ENCODE measurements at places on chromosomes 3 and 15. TPM values are rescaled to one million over a fixed set of nuclear protein-coding genes. Genes with fewer than 3 reads are reported as not detected.

DNA sequence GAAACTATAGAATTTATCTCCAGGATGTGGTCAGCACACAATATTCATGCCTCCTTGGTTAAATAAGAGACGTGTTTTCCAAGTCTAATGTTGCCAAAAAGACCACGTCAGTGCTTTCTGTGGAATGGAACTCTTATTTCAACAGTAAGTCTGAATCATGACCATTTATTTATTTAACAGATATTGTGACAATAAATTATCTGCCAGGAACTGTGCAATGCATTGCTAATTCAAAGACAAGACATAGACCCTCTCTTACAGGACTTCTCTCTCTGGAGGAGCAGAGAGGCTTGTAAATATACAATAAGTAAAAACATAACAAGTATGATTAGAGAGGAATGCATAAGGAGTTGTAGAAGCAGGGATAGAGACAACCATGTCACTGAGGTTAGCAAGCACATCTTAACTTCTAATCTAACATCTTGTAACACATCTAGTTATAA, 227.5 kb downstream of the DTWD1 start:
- no peak for DNase-seq

Gene ABTB1
- total RNA-seq, result 14.9 TPM

Gene CPNE4
- total RNA-seq, result not detected

DNA sequence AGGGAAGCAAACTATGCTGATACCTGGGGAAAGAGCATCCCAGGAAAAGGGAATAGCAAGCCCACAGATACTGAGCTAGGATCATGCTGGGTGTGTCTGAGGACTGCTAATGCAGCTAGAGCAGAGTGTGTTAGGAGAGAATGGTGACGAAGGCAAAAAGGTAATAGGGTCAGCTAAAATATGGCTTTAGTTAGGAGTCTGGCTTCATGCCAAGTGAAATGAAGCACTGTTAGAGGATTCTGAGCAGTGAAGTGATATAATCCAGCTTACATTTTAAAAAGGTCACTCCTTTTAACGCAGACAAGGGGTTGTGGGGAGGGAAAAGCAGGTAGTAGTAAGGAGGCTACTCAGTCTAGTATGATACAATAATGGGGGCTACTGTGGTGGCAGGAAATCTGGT, 30.4 kb downstream of the SECISBP2L start:
- DNase-seq, result no peak

DNA sequence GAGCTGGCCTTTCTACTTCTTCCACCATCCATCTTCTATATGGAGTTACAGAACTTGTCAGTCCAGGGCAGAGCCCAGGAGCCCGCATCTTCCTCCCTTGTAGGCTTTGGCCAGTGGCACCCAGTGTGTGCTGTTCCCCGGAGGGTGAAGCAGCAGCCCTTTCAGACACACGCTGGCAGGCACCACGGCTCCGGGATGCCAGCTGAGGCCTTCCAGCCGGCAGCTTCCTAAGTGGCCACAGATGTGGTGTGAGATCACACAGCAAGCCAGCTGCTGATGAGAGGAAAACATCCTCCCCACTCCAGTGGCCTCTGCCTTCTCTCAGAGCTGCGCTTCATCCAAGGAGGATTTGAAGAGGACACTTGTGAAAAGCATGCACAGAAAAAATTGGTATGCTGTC, 24.1 kb downstream of the CRABP1 start:
- DNase-seq, result no peak

- DNase-seq, result no peak
Observed at GRCh38 chr3:126117786-126118185, 33.9 kb upstream of the SLC41A3 start.

DNA sequence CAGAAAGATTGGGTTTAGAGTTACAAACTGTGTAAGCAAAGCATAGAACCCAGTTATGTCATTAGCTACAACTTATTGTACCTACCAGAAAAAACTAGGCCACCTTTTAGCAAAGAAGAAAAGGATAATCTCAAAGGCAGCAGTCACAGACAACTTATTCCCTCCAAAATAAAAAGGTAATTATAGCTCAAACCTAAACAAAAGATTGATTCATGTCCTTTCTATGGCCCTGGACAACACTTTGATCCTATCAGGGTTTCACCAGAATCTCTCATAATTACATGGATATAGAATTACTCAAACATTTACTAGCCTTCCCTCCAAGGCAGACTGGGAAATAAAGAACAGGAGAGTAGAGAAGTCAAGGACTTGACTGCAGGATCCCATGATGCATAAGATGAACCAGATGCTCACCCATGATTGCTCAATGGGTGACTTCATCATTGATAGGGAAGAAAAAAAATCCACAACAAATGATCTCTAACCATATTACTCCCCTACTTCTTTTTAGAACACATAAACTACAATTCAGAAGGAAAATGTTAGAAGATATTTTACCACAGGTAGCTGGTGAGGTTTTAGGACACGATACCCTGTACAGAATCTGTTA, 17.4 kb downstream of the DET1 start:
- no peak for DNase-seq

Gene GRM7
- total RNA-seq, result not detected

- no peak for DNase-seq
Observed at GRCh38 chr3:1855841-1856240, 242.8 kb upstream of the CNTN4 start.

Gene TRPM1
- not detected for total RNA-seq

DNA sequence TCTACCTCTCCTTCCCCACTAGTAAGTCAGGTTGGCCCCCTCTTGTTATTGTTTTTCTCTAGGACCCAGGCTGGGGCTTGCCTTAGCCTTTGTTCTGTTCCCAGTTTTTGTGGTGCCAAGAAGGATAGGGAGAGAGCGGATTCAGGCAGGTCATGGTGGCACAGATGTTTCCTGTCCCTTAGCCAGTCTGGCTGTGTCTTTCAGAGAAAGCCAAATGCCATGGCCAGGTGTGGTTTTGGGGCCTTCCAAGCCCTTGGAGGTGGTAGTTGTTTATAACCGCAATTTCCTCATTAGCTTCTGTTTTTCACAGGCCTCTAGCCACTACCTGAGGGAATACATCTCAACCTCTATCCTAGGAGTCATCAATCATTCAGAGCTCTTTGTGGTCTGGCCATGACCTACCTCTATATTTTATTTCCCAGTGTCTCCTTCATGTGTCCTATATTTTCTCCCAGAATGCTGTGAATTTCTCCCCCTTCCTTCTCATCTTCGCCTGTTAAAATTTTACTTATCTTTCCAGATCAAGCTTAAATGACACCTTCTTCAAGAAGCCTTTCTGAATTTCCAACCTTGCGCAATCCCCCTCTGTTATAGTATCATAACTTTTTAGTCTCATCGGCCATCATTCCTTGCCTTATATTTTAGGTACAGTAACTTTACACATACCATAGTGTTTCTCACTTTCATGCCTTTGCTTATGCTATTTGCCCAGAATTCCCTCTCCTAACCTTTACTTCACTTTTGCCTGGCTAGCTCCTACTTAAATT, 38.2 kb downstream of the TIMP4 start:
- no peak for DNase-seq

DNA sequence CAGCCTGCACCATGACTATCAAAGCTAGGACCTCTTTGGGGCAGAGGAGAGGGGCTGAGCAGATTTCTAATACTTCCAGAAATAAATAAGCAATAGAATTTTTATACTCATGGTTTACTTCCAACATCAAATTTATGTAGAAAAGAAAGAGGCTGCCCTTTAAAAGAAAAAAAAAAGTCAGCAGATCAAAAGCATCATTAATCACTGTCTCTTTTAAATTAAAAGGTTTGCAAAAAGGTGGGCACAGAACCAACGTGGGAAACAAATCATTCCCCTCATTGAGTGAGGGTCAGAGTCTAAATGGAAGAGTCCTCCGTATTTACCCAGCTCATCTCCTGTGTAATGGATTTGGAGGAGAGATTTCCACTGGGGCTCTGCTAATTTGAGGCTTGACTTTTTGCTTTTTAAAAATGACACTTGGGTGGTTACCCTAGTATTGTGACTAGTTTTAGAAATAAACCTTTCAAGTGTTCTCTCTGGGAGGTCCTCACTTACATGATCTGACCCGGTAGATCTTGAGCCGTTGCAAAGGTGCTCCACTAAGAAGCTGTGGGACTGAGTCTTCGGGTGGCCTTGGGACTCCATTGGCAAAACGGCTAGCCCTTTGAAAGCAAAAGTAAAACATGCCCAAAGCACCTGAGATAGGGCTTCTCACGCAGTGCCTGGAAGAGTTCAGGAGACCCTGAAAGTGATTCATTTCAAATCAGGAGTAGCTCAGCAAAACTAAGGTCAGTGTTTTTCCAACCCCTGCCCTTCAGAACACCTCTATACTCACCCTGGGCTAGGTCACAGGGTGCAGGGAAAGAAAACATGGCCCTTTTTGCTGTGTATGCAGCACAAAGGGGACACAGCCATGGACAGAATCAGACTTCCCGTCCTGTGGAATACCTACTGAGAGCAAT, 320.9 kb downstream of the FOXP1 start:
- no peak for DNase-seq

Gene SEMA7A
- 113 TPM for total RNA-seq

DNA sequence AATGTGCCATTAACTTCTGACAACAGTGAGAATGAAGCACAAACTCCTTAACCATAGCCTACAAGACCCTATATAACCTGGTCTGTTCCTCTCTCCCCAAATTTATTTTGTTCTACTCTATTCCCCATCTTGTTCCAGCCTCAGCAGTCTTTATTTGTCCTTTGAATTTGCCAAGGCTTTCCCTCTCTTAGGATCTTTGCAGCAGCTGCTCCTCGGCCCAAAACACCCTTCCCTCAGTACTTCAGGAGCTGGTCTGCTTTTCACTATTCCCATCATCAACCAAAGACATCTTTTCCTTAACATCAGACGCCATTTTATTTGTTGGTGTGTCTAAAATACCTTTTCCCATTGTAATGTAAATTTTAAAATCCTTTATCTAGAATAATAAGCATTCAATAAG, 10.2 kb downstream of the PRICKLE2 start:
- DNase-seq, result no peak

- no peak for DNase-seq
Observed at GRCh38 chr3:11238880-11239279, 33.3 kb upstream of the ATG7 start.

DNA sequence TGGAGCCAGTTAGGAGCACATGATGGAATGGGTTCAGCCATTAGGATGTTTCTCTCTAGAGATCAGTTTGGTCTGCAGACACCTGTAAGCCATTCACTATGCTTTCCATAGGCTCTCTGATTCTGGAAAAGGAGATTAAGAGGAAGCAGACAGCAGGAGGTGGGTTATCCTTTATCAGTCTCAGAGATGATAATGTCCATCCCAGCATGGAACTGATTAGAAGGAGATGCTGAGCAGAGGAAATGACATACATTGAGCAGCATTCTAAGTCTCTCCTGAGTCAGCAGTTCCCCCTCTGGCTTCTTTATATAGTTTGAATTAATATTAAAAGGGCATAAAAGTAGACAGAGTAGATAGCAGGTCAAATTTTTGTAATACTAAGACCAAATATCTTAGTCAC, 591.1 kb downstream of the GBE1 start:
- DNase-seq, result no peak

DNA sequence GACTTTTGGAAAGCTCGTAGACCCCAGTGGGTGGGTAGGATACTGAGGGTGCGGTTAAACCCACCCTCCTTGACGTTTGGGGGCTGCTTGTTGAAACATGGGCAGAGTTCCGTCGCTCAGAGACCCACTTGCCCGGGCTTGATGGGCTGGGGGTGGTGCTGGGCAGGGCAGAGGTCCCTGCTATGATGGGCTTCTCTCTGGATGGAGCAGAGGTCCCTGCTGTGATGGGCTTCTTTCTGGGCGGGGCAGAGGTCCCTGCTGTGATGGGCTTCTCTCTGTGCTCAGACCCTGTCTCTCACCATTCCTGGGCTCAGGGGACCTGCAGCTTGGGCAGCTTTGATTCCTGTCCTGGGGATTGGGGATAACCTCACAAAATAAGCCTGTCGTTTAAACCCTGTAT, 45.2 kb downstream of the FBLN2 start:
- no peak for DNase-seq

Gene HIGD2B
- not detected for total RNA-seq

DNA sequence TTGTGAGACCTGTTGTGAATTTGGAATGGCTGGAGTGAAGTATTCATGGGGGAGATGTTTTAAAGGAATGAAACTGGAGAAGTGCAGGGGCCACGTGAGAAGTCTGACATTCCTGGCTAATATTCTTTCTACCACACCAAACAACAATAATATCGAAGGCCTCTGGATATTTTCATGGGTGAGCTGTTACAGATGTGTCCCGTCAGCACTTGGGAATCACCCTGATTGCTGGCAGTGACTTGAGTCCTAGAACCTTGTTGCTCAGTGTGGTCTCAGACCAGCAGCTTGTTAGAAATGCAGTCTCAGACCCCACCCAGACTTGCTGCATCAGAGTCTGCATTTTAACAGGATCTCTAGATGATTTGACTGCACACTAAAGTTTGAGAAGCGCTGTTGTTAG, 113.8 kb downstream of the ITPR1 start:
- DNase-seq, result no peak

DNA sequence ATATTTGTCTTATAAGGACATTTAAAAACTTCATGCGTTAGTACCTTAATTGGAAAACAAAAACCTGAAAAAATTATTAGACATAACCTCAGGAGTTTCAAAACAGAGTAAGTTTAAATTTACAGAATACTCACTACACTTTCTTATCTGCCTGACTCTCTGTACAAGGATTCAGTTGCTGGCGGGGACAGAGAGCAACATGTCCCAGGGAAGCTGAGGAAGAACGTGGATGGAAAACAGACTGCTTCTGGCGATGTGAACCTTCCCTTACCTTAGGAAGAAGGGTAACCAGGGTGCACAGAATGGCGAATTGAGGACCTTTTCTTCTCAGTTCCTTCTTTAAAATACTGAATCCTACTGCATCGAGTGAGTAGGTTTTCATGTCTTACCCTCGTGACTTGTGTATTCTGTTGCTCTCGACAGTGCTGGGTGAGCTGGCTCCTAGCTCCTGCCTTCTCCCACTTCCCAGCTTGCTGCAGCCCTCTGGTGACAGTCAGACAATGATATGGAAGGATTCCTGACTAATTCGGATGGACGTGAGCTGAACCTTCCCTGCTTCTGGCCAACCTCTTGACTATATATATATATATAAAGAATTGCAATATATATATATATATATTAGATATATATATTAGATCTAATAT, 178.2 kb downstream of the PDZRN3 start:
- no peak for DNase-seq

Gene TERC
- total RNA-seq, result 196 TPM
